ENCODE measurements at places on chromosomes 2 and 18. TPM values are rescaled to one million over a fixed set of nuclear protein-coding genes. Genes with fewer than 3 reads are reported as not detected.

The DCDC2C gene
- not detected for total RNA-seq

The CCDC85A gene
- 1.1 TPM for total RNA-seq

The ZC3H6 gene
- 7.3 TPM for total RNA-seq

The FARSB gene
- total RNA-seq, result 18.5 TPM

Measured in progenitor cell of endocrine pancreas (in vitro differentiated cells).